ENCODE measurements at places on chromosomes 2 and 18. TPM values are rescaled to one million over a fixed set of nuclear protein-coding genes. Genes with fewer than 3 reads are reported as not detected.

CCDC102B gene
- polyA plus RNA-seq: 7.8 TPM

SRD5A2 gene
- 0.07 TPM for polyA plus RNA-seq

SP140 gene
- polyA plus RNA-seq: 0.50 TPM

ALKAL2 gene
- 3.8 TPM for polyA plus RNA-seq

TLX2 gene
- polyA plus RNA-seq: 0.26 TPM

RNF144A gene
- 54.2 TPM for polyA plus RNA-seq

EGR4 gene
- polyA plus RNA-seq: not detected

MLPH gene
- polyA plus RNA-seq: 1.1 TPM

MAL gene
- polyA plus RNA-seq: 402 TPM

GPR35 gene
- polyA plus RNA-seq: 1.9 TPM

UGT1A3 gene
- polyA plus RNA-seq: not detected

WDR35 gene
- polyA plus RNA-seq: 31.4 TPM

UNC80 gene
- 1.3 TPM for polyA plus RNA-seq

HAAO gene
- polyA plus RNA-seq: 44.5 TPM

PRKAG3 gene
- polyA plus RNA-seq: 0.05 TPM

SERPINB7 gene
- polyA plus RNA-seq: 0.55 TPM

KLHL30 gene
- 0.17 TPM for polyA plus RNA-seq

IL1F10 gene
- not detected for polyA plus RNA-seq

UGT1A6 gene
- polyA plus RNA-seq: 4.1 TPM

GALNT1 gene
- polyA plus RNA-seq: 71.9 TPM

CERKL gene
- polyA plus RNA-seq: 14.4 TPM

ALPG gene
- polyA plus RNA-seq: not detected

IL36B gene
- polyA plus RNA-seq: not detected

ALPI gene
- polyA plus RNA-seq: 0.10 TPM

LONRF2 gene
- 3.1 TPM for polyA plus RNA-seq

VAMP5 gene
- 40.5 TPM for polyA plus RNA-seq

NEB gene
- polyA plus RNA-seq: 10.1 TPM

DES gene
- polyA plus RNA-seq: 5.9 TPM

CWC22 gene
- 34.1 TPM for polyA plus RNA-seq

RAX gene
- polyA plus RNA-seq: not detected

TRIB2 gene
- 222 TPM for polyA plus RNA-seq

VWC2L gene
- 0.10 TPM for polyA plus RNA-seq

FBXO36 gene
- polyA plus RNA-seq: 5.8 TPM

PSMA8 gene
- not detected for polyA plus RNA-seq

NMUR1 gene
- polyA plus RNA-seq: 0.51 TPM

TMEM247 gene
- polyA plus RNA-seq: not detected

CDH2 gene
- polyA plus RNA-seq: 70.3 TPM

PFN4 gene
- polyA plus RNA-seq: 2.8 TPM

CHRND gene
- polyA plus RNA-seq: 0.65 TPM

ZNF521 gene
- 41.2 TPM for polyA plus RNA-seq

VPS4B gene
- 64.7 TPM for polyA plus RNA-seq

SIX3 gene
- not detected for polyA plus RNA-seq

IL36RN gene
- not detected for polyA plus RNA-seq

TGFA gene
- polyA plus RNA-seq: 18.4 TPM

RGPD3 gene
- 0.33 TPM for polyA plus RNA-seq

All from right renal pelvis (tissue), 4 donors.